Adrenal gland (tissue), 19 donors: ENCODE measurements at places on chromosomes 6 and 20.

DNA sequence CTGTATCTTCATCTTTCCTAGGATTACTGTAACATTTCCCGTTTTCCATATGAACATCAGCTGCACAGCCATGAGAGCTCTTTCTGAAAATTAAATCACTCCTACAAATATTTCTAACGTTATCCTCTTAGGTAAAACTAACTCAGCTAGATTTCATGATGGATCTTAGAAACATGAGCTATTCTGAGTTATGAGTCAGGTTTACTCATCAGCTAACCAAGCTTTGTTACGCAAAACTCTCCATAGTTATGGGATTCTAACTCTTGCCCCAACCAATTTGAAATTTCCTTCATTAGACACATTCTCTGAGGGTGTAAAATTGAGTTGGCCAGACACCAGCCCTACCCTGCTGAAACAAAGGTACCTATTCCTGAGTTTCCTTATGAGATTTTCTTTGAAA is 14.0 kb downstream of the DEFB110 start:
- DNase-seq: no peak

DNA sequence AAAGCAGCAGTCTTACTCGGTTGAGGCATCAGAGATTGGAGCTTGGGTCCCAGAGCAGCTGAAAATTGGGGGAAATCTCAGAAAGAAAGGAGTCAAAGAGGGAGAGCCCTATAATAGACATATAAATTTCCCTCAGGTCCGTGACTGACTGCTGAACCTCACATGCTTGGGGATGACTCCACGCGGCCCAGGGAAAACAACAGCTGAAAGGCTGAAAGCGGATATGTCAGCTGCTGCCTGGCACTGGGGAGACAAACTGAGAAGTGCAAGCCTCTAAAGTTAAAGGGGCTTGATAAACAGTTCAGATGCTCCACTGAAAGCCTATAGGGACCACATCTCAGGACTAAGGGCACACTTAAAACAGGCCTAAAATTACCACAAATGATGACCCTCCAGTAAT is 255.9 kb upstream of the RIN2 start:
- no peak for DNase-seq

GRCh38 chr6:56799989-56800388 is 154.9 kb upstream of the BEND6 start:
- DNase-seq: no peak

DNA sequence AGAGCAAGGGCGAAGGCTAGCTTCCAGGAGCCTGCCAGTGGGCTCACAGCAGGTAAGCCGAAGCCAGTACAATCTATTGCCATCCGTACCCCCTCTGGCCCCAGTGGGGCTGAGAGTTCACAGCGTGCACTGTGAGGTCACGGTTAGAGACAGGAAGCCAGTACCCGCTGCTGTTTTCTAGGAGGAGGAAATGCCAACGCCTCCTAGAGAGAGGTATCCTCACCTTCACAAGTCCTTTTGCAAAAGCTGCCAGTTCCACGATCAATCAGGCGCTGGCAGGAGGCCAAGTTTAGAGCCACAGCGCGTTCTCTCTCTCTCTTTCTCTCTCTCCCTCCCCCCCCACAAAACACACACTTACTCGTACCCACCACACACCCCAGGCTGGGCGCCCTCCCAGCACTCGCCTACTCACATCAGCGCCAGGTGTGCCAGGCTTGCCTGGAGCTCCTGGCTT is 22.5 kb downstream of the COL9A1 start:
- DNase-seq: no peak
